T-helper 2 cell (primary cell): ENCODE measurements at places on chromosomes 12 and 14.

DNA sequence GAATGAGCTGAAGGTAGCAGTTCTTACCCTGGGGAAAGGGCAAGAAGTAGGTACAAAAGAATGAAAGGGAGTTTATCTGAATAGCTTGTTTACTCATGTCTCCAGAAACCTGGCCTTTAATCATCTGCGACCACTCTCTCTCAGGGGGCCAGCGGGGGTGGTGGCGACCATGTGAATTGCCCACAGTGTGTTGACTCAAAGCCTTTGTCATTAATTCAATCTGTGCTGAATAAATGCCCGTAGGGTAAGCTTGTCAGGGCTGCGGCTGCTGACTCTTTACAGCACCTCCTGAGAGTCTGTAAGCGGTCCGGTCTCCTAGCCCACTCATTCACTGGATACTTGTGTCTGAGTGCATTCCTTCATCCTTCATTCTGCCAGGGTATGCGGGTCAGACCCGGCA is 874.4 kb downstream of the SLC6A15 start:
- DNase-seq, result no peak

- DNase-seq, result no peak
Observed at GRCh38 chr14:104118006-104118844, 20.2 kb upstream of the KIF26A start.

DNA sequence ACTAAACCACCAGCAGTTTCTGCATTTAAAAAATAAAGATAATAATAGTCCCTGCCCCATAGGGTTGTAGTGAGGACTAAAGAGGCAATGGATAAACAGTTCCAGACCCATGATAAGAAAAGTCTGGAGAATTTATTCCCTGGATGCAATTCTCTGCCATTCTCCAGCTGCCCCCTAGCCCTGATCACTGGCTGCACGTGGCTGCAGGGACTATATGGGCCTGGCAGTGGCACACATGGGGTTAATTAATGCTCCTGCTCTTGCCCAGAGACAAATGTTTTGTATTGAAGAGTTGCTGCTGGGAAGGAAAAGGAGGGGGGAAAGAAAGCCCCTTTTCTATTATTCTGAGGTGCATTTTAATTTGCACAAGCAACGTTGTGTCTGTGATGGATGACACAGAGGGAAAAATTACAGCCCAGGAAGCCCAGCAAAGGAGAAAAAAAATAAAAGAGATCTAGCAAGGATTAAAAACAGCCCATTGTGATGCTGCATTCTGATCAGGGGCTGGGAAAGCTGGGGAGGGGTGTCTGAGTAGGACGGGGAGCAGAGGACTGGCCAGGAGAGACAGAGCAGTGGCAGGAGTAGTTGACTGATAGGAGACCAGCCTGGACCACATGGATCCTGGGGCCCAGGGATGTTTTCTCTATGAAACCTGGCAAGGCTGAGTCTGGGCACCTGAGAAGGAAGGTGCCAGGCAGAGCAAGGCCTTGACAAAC is 149.3 kb downstream of the ESRRB start:
- DNase-seq, result no peak

DNA sequence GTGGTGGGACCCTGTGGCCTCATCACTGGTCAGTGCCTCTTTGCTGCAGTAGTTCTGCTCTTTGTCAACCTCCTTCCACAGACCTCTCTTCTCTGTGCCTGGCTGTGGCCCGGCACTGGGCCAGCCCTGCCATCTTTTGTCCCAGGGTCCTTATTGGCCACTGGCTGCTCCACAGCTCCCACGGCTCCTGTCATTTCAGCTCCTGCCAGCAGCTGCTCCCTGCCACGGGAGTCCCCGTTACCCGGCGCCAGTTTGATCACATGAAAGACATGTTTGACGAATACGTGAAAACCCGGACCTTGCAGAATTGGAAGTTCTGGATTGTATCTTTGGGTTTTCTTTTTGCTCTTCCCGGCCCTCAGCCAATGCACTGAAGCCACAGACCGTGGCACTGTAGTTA is 35.4 kb downstream of the IL31 start:
- DNase-seq, result no peak

GRCh38 chr12:100992194-100992593 is 197.6 kb downstream of the ANO4 start:
- no peak for DNase-seq

DNA sequence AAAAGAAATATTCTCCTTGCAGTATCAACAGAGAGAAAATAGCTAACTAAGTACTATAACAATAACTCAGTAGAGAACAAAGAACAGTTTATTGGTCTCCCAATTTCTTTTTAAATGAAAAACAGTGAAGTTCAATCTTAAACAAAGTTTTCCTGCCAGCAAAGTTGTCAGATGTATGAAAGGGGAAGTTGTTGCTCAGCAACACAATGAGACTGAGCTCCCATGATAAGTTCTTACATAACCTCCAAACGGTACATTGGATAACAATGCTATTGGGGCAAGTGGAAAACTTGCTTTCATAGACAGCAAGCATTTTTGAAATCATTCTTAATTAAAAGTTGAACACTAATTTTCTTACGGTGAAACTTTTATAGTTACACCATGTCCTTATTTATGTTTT is 94.9 kb downstream of the ALG10B start:
- DNase-seq, result no peak

GRCh38 chr12:40175489-40175888 is 49.3 kb upstream of the LRRK2 start:
- no peak for DNase-seq

DNA sequence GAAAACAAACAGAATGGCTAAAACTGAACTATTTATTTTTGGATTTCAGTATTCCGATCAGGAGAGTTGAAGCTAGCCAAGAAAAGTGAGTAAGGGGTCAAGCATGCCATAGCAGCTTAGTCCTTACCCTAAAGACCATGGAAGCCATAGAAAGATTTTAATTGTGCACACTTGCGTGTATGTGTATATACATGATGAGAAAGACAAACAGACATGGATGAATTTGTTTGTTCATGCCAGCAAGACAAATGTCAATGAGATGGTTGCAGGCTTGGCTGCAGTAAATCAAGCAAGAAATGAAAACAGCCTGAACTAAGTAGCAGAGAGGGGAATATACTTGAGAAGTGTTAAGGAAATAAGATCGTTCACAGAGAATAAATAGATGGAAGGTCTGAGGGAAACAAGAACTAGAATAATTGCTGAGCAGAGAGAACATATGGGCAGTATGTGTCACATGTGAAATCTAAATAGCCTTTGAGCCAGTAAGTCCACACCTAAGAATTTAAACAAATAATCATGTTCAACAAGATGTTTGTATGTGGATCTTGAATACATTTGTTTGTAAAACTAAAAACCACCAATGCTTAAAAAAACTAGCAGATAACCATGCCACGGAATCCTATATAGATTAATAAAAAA is 14.8 kb downstream of the SNW1 start:
- DNase-seq, result no peak

DNA sequence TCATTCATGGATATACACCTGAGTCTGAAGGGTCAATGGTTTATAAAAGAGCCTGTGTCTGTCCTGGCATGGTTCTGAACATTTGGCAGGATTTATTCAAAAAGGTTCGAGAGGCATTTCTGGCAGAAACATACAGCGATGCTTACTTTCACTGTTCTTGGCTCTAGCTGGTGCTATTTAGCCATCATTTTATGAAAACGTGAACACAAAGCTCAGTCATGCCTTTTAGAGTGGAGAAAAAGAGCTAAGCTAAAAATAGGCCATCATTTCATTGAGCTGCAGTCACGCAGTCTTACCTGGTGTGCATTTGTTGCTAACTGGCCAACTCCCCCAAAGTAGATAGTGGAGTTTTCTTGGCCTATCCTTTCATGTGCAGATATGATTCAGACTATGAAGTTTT is 1209.5 kb downstream of the SLC16A7 start:
- DNase-seq, result no peak

DNA sequence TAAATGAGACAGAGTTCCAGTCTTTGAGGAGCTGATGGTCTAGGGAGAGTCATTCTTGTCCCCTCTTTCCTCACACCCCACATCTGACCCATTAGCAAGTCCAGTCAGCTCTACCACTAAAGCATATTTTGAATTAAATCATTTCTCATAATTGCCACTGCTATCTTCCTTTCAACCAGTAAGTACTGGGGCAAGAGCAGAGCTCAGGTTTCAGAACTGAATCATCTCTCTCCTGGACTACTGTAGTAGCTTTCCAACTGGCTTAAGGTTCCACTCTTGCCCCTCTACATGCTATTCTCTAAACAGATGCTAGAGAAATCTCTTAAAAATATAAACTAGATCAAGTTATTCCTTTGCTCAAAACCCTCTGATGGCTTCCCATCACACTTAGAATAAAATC is 218.3 kb downstream of the TTC6 start:
- DNase-seq, result no peak

GRCh38 chr12:103505371-103506236 is 9.8 kb upstream of the C12orf42 start:
- no peak for DNase-seq

DNA sequence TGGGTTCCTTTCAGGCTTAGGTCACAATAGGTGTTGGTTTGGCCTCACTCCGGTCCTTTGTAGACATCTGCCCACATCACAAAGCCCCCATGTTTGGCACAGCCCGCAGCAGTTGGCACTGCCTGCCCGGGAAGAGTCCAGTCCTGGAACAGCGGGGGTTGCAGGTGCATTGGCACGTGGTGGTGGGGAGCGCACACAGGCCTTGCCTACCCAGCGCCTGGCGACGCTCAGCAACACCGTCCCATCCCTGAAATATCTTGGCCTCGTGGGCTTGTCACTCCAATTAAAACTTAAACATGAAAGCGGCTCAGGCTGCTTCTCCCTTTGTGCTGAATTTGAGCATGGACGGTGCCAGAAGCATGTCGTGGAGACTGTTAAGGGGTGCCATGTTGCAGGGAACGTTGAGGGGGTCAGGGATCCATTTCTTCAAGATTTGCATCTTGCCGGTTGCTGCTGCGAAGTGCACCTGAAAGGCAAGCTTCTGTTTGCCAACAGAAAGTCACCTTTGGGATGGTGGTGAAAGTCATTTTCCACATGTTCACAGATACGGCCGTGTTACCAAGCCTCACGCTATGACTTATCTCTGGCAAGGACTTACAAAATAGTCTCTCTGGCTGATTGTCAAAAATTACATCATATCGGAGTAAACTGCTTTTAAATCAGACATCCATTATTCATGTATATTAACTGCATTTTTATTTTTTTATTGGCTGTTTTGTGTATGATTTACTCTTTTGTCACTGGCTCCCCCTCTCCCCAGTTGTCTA is 91.5 kb downstream of the FBXW8 start:
- no peak for DNase-seq

GRCh38 chr14:89121968-89122620 is 294.9 kb downstream of the FOXN3 start:
- no peak for DNase-seq

- DNase-seq, result no peak
Observed at GRCh38 chr14:65934070-65934435, 521.5 kb downstream of the FUT8 start.
